ENCODE measurements at places on chromosomes 2 and 18.

DNA sequence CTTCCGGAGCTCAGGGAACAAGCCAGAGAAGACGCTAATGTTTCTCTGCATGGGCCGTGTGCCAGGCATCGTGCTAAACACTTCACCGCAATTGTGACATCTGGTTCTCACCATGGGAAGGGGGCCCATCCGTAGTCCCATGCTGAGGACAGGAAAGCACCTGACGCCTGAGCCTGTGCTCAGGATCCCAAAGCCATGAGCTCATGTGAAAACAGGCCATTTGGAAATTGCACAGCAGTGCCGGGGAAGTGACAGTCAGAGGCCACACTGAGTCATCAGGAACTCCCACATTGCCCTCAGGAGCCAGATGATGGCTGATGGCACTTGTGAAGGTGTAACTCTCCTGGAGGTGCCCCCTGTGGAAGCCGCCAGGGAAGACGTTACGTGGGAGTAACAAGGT is 141.0 kb downstream of the INHBB start:
- no peak for DNase-seq

DNA sequence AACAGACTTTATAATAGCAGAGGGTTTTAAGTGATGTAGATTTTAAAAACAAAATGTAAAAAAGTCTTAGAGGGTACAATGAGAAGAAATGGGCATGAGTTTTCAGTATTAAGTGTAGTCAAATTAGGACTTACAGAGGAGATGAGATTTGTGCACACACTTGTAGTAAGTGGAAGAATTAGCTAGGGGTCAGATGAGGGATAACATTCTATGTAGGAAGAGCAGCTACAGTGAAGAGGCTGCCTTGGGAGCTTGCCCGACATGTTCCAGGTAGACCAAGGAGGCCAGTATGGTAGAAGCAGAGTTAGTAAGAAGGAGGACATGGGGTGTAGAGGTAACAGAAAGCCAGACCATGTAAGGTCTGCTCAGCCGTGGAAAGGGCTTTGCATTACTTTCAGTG is 189.2 kb upstream of the DSEL start:
- no peak for DNase-seq

DNA sequence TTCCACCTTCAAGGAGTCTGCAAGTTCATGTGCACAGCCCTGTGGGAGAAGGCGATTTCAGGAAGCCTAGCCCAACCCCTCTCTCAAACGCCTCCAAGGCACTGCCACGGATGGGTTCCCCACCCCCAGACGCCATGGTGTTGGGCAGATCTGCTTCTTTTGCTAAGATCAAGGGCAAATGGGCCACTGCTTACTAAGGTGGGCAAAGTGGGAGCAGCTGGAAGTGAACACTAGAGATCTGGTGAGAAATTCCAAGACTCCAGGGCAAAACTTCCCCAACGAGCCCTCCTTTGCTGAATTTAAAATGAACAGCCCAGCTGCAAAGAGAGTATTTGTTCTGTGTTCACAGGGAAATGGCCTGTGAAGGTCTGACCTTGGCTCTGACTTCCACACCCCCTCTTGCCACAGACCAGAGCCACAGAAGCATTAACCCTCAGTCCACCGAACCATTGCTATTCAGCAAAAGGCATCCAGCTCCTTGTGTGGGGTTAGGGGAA is 45.1 kb upstream of the ZBTB7C start:
- DNase-seq: no peak

DNA sequence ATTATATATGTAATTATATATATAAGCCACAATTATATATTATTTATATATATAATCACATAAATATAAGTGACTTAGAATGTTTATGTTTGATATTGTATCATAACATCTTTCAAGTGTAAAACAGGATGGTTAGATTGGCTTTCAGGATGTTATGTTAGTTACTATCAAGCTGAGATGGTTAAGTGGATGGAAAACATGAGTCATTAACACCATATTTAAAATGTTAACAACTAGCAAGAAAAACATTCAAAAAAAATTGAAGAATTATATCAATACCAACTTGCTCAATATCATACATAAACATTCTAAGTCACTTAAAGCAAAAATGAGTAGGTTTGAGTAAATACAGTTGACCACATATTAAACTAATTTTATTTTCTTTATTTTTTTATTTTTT is 21.8 kb upstream of the RAB27B start:
- DNase-seq: no peak

DNA sequence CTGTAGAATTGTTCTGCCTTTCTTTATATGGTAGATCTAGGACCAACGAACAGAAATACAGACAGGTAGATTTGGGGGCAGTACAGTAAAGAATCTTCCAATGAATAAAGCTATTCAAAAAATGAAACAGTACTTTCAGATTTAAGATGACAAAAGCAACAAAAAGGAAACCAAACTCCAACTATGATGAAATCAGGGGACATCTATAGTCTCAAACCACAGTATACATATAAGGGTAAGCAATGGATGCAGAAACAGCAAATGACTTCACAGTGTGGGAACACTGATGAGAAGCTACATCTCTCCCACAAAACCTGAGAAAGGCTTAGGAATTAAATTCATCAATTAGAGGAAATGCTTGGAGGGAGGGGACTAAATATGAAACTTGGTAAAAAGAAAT is 202.5 kb downstream of the CTNNA2 start:
- no peak for DNase-seq
